ENCODE measurements at places on chromosomes 7 and 10.

DNA sequence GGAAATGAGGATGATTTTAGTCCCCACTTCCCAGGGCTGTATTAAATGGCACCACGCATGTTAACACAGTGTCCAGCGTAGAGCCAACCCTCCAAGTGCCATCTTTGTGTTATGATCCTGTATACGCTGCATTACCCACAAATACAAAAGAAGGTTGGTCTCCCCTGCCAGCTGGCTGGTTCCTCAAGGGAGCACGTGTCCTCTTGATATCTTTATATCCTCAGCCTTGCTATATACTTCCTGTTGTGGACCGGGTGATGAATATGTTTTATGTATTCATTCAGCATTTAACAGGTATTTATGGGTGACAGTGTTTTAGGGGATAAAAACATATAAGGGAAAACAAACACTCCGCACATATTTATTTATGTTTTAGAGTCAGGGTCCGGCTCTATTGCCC, 23.2 kb upstream of the PRRT4 start:
- H3K27me3 ChIP-seq: peaks cover 7% of the 10 kb centered on the region
- DNase-seq: no peak
- peaks cover 9% of the 10 kb centered on the region for H3K4me1 ChIP-seq
- no peak overlapping the region for H3K4me3 ChIP-seq
- H3K27ac ChIP-seq: no peak overlapping the region

GRCh38 chr7:8365499-8366110, 67.8 kb upstream of the NXPH1 start:
- no peaks in the 10 kb centered on the region for H3K27me3 ChIP-seq
- no peak overlapping the region for H3K27ac ChIP-seq
- peaks cover 6% of the 10 kb centered on the region for H3K4me1 ChIP-seq
- H3K36me3 ChIP-seq: no peaks in the 10 kb centered on the region
- H3K4me3 ChIP-seq: no peak overlapping the region
- no peak for DNase-seq

DNA sequence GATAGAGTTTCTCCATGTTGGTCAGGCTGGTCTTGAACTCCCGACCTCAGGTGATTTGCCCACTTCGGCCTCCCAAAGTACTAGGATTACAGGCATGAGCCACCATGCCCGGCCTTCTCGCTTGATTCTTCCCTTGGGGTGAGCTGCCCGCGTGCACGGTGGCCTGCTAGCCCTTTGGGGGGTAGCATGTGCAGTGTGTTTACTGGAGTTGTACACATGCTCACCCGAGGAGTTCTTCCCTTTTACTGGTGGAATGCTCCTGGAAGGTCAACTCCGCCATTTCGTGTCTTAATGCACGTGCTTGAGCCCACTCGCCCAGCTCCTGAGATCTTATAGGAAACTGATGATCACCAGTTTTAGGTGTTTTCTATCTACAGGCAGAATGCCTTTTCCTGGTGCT, 17.0 kb upstream of the ADAMTS14 start:
- H3K4me1 ChIP-seq: peaks cover 2% of the 10 kb centered on the region
- DNase-seq: no peak
- peaks cover 8% of the 10 kb centered on the region for H3K27me3 ChIP-seq
- no peak overlapping the region for H3K4me3 ChIP-seq
- no peak overlapping the region for H3K27ac ChIP-seq

DNA sequence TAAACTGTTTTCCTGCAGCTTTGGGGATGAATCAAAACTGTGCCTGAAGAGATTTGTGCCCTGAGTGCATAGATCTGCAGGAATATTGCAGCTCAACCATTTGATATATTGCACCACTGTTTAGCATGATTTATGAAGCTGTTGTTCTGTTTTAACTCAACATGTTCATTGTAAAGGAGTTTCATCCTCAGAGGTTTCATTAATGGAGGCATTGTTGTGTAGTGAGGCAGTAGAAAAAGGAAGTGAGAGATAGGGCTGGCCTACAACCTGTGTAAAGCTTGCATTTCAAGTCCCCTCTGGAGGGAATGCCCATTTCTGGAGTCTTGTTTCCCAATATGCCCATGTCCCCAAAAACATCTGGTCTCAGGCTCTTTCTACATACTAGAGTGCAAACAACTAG, 67.5 kb downstream of the DNAJC12 start:
- no peaks in the 10 kb centered on the region for H3K4me1 ChIP-seq
- no peak overlapping the region for H3K27ac ChIP-seq
- H3K36me3 ChIP-seq: no peaks in the 10 kb centered on the region
- no peak for DNase-seq

All from glutamatergic neuron (in vitro differentiated cells).